ENCODE measurements at places on chromosomes 4 and X.

DNA sequence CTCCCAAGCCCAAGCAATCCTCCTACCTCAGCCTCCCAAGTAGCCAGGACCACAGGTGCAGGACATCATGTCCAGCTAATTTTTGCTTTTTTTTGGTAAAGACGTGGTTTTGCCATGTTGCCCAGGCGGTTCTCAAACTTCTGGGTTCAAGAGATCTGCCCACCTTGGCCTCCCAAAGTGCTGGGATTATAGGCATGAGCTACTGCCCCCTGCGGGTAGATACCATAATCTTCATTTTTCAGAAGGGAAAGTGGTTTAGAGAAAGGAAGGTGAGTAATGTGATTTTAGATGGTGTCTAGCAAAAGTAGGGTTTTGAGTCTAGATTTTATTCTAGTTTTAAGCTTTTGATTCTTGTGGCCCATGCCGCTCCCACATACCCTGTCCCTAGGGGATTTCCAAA lies 205.3 kb upstream of the CLNK start:
- no peak overlapping the region for H3K4me3 ChIP-seq
- H3K27me3 ChIP-seq: no peaks in the 10 kb centered on the region
- DNase-seq: no peak
- no peak overlapping the region for H3K27ac ChIP-seq
- H3K36me3 ChIP-seq: no peaks in the 10 kb centered on the region

DNA sequence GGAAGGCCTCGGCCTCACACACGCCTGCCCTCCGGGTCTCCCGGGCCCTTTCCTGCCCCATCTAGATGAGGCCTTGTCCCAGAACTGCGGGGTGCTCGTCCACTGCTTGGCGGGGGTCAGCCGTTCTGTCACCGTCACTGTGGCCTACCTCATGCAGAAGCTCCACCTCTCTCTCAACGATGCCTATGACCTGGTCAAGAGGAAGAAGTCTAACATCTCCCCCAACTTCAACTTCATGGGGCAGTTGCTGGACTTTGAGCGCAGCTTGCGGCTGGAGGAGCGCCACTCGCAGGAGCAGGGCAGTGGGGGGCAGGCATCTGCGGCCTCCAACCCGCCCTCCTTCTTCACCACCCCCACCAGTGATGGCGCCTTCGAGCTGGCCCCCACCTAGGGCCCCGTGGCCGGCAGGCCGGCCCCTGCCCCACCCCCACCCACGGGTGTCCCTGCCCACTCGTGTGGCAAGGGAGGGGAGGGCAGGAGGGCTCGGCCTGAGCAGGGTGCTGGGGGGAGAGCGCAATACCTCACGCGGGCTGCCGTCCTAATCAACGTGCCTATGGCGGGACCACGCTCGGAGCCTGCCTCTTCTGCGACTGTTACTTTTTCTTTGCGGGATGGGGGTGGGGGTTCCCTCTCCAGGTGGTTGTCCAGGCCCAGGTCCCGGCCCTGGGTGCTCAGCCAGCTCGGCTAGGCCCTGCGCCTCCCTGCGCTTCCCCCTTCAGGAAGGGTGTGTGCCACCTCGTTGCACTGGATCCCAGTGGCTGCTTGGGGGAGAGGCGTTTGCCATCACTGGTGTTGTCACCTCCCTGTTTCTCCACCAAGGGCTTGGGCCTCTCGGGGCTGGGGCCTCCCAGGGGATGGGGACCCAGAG lies 3.1 kb downstream of the DUSP9 start:
- no peak overlapping the region for H3K4me3 ChIP-seq
- DNase-seq: no peak
- H3K27me3 ChIP-seq: no peaks in the 10 kb centered on the region
- no peak overlapping the region for H3K27ac ChIP-seq
- H3K4me1 ChIP-seq: peaks cover 46% of the 10 kb centered on the region

DNA sequence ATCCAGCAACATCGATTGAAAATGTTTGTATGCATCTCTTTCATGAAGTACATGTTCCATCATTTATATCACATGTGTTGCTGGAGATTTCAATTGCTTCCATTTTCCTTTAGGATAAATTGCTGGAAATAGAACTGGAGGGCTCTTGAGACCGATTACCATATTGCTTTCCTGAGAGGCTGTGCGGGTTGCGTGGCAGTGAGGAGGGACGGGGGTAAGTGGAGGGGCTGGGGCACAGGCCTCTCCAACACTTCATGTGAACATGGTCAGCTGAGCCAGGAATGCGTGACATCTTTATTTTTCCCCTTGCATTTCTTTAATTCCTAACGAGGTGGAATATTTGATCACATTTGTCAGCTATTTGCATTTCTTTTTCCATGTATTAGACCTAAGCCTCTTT lies 144.6 kb downstream of the TBL1X start:
- H3K4me3 ChIP-seq: no peak overlapping the region
- peaks cover 49% of the 10 kb centered on the region for H3K4me1 ChIP-seq
- no peaks in the 10 kb centered on the region for H3K27me3 ChIP-seq
- no peak overlapping the region for H3K27ac ChIP-seq

DNA sequence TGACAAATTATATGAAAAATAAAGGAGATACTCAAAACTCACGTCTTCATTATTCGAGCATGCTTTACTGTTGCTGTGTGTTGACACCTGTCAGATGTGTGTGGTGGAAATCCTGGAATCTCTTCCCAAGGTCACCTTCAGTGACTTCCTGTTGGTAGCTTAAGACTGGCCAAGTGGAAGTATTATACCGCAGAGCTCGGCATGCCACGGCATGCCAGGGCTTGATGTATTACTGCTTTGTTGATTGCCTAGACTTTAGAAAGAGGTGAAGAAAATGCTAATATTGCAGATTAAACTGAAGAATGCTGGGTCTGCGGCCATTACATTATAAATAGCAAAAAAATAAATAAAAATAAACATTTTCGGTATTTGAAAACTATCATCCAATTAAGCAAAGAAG lies 4.6 kb downstream of the TREX2 start:
- no peaks in the 10 kb centered on the region for H3K36me3 ChIP-seq
- no peak overlapping the region for H3K4me3 ChIP-seq
- H3K27ac ChIP-seq: no peak overlapping the region
- no peak for DNase-seq
